ENCODE measurements at places on chromosomes 11 and 22.

GRCh38 chr11:72741849-72742512 lies 10.2 kb downstream of the ARAP1 start:
- no peak for DNase-seq

DNA sequence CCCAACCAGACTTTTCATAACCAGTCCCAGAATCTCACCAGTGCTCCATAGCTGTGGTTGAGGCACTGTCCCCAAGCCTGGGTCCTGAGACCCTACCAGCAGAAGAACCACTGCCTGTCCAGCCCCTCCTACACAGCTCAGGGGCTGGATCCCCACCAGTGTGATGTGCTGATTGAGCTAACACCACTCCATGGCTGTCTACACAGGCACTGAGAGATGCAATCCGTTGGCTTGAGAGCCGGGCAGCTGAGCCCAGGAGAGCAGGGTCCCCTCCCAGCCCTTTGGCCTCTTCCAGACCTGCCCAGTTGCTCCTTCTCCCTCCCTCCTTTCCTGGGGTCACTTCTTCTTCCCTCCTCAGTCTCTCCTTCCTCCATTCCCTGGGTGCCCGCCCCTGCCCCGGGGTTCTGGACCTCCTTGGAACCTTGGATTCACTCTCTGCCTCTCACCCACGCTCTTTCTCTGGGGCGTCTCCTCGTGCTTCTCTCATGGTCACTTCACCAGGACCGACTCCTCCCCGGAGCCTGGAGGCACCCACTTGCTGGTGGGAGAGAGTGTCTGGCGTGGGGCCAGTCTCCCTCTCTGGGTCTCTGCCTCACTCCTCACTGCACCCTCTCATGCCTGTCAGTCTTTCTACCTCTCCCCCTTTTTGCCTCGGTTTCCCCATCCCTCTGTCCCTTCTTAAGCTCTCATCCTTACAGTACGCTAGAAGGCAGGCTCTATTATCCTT lies 706 bp upstream of the SCYL1 start:
- no peak for DNase-seq

- no peak for DNase-seq
Observed at GRCh38 chr11:19595840-19596751, 116.5 kb upstream of the NAV2 start.

GRCh38 chr11:66867425-66868040 lies 10.7 kb downstream of the LRFN4 start:
- DNase-seq = no peak

DNA sequence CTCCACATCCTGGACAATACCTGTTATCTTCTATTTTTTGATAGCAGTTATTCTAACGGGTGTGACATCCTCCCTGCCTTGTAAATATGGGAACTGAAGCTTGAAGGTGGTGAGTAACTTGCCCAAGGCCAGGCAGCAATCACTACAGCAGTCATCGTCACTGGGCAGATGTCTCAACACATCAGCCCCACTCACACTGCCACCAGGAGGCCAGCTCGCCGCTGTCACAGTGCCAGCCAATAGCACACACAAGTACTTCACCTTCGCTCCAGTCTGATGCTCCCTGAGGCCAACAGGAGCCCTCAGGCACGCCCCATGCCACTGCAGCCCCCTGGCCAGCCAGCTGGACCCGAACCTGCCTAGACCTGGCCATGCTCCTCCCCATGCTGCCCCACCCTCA lies 4.9 kb upstream of the TTLL1 start:
- DNase-seq = no peak

- DNase-seq = no peak
Observed at GRCh38 chr22:19052941-19053541, 69.2 kb downstream of the DGCR2 start.
